ENCODE measurements at places on chromosomes 6 and 20.

DNA sequence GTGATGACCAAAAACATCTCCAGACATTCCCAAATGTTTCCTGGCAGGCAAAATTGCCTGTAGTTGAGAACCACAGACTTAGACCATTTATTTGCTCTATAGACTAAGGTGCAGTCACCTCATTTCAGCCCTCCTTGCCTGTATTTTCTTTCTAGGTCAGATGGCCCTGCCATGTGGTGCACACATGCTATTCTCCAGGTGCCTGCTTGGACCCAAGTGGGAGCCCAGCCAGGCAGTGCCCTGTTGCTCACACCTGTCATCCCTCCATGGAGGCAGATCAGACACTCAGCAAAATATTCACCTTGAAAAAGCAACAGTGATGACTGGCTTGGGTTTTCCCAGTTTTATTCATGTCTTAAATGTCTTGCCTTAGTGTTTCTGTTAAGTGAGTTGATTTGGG is 311.4 kb downstream of the TFAP2C start:
- no peak for DNase-seq

DNA sequence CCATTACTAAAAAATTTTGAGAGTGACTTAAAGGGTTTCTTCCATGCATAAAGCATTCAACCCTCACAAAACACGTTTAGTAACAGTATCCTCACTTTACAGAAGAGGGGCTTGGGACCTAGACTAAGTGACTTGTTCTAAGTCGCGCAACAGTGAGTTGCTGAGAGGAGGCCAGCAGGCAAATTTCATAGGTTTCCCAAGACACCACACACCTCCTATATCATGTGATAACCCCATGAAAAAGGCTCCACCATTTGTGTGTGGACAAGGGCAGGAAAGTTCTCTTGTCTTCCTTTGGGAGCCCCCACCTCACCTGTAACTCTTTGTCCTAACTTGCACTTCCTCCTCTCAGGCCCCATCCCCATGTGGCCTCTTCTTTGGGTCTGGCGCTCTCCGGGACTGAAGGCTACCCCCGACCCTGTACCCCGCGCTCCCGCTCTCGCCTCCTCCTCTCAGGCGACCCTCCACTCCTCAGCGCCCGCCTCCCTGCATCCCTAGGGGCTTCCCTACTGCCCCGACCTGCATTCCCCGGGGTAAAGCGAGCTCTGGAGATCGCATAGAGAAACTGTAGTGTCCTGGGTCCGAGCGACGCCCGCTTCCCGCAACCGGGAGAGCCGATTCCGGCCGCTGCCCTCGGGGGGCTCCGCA is 392 bp downstream of the PSMB8 start:
- DNase-seq, result no peak

DNA sequence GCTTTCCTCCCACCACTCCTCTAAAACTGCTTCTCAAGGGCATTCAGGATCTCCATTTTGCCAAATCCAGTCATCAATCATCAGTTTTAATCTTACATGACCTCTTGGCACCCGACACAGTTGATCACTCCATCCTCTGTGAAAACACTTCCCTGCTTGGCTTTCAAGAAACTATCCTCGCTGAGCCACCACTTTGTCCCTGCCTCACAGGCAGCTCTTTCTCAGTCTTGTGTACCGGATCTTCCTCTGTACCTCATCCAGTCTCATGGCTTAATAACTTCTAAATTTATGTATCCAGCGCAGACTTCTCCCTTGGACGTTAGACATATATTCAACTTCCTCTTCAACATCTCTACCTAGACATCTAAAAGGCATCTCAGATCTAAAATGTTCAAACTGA is 89.9 kb downstream of the BTBD9 start:
- no peak for DNase-seq

DNA sequence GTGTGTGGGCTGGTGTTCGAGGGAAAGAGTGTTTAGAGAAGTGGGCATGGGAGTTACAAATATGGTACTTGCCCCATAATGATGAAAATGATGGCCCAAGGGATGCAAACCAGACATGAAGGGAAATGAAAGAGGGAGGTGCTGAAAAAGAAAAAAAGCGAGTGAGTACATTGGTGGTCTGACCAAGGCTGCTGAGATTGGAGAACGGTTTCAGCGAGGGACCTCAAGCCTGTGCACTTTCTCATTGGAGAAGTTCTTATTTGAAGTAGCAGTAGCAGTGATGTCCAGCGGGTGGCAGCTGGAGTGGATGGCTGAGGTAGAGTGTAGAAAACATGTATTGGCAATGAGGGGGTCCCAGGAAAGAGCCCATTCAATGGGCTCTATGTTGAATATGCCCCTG is 54.8 kb downstream of the TNFAIP3 start:
- DNase-seq, result no peak

- DNase-seq, result no peak
Measured at GRCh38 chr6:80144753-80145315, 38.4 kb downstream of the BCKDHB start.

- DNase-seq, result no peak
Measured at GRCh38 chr6:75436869-75437268, 56.7 kb downstream of the FILIP1 start.

DNA sequence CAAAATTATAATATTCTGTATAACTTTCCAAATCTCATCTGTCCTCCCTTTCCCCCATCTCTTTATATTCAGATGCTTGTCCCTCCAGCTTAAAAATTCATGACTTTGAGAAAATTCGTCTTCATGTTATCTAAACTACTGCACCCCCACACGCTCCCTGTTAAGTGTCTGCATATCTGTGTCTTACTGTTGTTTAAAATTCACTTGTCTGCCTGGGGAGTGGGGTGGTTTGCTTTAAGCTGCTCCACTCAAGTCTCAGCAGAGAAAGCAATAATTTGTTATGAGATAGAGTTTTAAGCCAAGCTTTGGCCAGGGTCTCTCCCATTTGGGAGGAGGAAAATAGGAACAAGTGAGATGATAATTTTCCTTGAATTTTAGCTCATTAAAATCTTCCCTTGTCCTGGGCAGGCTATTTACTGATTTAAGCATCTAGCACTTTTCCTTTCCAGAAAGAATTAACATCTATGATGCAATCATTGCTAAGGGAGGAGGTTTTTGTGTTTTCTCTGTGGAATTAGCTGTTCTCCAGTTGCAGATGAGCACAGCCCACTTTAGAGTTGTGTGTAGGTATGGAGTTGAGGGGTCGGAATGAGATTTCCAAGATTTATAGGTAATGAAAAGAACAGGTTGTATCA is 36.8 kb downstream of the MTHFD1L start:
- no peak for DNase-seq

- DNase-seq, result no peak
Measured at GRCh38 chr6:142028527-142028926, 104.2 kb upstream of the GJE1 start.

DNA sequence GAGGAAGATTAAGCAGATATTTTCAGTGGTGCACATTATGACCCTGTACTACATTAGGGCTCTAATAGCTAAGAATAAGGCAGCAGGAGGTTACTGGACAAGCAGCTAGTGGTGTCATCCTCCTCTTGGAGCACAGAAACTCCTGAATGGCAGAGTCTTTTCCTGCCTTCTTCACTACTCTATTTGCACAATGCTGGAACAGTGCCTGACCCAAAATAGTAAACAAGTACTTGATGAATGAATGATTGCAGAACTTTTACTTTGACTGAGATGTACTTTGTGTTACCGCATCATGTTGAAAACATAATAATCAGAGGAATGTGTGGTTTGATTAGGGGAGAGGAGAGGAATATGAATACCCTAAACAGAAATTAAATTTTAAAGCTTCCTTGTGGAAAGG is 30.0 kb upstream of the UST start:
- no peak for DNase-seq

- no peak for DNase-seq
Measured at GRCh38 chr20:53057579-53057978, 85.4 kb downstream of the TSHZ2 start.

GRCh38 chr6:133432021-133432989 is 191.1 kb downstream of the EYA4 start:
- no peak for DNase-seq

DNA sequence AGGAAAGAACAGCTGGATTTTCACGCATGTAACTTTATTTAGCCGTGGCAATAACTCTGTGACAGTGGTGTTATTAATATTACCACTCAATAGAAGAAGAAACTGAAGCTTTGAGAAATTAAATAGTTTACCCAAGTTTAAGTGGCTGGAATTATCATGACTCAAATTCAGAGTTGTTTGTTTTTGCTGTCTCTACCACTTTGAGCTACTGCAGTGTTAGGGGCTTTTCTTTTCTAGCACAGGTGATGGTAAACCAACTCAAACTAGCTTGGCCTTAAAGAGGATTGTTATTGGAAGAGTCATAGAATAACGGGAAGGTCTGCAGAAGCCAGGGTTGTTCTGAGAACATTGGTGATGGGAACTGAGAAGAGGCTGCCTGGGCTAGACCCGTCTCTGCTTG is 66.0 kb upstream of the PREP start:
- no peak for DNase-seq

GRCh38 chr6:733431-734219 is 40.7 kb upstream of the EXOC2 start:
- no peak for DNase-seq

DNA sequence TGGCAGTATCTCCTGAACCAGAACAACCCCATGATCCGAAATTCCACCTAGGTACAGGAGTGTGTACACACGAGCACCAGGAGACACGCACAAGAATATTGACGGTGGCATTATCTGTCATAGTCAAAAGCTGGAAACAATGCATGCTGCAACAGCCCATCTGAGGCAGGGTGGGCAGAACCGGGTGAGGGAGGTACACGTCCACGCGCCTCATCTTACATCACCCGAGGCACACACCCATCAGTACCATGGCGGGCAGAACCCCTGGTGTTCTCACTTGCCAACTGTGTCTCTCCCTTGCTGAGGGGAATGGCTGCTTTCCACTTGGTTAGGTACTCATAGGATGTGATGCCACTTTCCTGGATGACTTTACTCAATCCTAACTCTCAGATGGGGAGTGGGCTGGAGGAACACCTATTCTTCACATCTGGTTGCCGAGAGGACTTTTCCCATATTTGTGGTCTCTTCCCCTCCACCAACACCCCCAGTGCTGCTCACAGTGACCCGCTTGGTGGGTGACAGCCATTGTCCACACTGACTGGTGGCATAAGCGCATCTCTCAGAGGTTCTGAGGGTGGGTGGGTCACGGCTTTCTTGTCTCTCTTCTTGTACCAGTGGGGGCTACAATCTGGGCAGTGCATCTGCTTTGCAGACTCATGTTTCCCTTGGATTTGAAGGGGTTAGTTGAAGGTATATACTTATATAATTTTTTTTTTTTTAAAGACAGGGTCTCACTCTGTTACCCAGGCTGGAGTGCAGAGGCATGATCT is 13.5 kb downstream of the PPP1R3G start:
- DNase-seq, result no peak

- DNase-seq, result no peak
Measured at GRCh38 chr6:132675749-132676148, 16.8 kb upstream of the TAAR1 start.

- DNase-seq, result no peak
Measured at GRCh38 chr6:34159844-34160243, 14.0 kb upstream of the GRM4 start.

DNA sequence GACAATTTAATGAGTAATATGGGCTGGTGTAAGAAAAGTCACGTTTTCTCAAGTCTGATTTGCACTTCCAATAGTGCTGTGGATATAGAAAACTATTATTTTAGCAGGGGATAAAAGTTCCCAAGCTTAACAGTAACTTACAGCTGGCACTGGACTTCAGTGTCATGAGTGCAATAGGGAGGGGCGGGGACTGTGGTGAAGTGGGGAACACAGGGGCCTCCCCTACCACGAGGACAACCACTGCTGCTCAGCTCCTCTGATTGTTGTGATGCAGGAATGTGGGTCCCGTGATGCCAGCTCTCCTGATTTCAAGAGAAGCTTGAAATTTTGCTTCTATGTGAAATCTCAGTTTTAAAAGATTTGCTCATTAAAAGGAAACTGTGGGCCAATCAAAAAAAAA is 24.0 kb downstream of the SLC13A3 start:
- no peak for DNase-seq

DNA sequence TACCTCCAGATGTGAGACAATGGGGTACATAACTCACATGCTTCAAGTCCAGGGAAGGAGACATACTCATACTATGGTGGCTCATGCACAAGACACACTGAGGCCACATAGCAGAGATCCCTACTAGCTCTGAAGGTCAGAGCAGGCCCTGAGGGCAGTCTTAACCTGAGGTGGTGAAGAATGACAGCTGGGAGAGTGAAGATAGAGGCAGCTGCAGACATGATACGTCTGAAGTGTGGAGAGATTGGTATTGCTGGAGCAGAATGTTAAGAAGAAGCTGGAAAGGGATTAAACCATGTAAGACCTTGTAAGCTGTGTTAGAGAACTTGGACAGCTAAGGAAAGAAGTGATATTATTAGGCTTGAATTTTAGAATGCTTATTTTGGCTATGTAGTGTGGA is 32.9 kb downstream of the PGM3 start:
- no peak for DNase-seq

DNA sequence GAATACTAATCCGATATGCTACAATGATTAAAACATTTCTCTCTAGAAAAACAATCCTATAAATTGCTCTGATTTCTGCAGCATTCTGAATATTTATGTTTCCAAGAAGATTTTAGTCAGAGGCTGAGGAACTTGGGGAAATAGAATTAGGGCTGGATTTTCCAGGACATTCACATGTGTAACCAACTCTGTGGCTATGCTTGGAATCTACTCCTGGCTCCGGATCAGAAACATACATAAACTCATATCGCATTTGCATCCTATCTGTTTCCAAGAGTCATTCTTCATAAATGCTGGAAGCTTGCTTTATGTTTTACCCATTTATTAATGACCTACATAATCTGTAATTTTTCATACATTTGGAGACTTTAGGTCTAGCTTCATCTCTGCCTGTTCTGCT is 459.9 kb upstream of the MARCKS start:
- DNase-seq, result no peak

DNA sequence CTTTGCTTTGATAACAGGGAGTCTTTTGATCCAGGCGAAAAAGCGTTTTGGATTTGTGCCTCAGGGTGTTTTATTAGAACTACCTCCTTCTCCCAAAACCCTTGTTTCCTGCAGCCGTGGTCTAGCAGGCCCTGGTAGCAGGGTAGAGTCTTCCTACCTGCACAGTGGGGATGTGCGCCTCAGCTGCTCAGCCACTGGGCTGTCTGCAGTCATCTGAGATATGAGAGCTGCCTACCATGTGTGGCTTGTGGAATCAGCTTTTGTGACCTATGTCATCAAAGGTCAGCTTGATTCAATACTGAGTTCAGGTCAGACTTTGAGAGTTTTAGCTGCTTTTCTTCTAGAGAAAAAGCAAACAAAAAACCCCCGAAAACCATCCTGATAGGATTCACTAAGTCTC is 279.5 kb downstream of the CLIC5 start:
- no peak for DNase-seq

DNA sequence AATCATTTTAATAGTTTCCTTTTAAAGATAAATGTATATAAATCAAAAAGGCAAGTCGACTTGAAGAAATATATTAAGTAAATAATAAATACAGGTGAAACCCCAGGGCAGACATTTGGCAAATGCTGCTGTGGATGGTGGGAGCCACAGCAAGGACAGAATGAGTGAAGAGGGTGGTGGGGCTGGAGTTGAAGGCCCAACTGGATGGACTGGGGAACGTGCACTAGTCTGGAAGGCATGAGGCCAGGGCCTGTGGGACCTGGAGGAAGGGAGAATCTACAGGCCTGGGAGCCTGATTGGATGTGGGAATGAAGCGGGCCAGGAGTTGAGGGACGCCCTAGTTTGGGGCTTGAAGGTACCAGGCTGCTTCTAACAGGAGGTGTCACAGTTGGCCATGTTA is 30.6 kb upstream of the BLCAP start:
- no peak for DNase-seq

- DNase-seq, result no peak
Measured at GRCh38 chr20:6533761-6534479, 233.6 kb upstream of the BMP2 start.
